ENCODE measurements at places on chromosomes 4 and X. TPM values are rescaled to one million over a fixed set of nuclear protein-coding genes. Genes with fewer than 3 reads are reported as not detected.

Gene MAB21L2
- total RNA-seq, result not detected

Gene UGT2B17
- total RNA-seq, result not detected

Gene GPM6B
- total RNA-seq, result 5.2 TPM

Gene SSX3
- total RNA-seq, result not detected

Gene NAP1L3
- 0.67 TPM for total RNA-seq

Gene MND1
- 1.2 TPM for total RNA-seq

Gene STARD8
- 24.6 TPM for total RNA-seq

Gene ZNF711
- 0.49 TPM for total RNA-seq

Gene TEC
- 6.4 TPM for total RNA-seq

Gene STBD1
- total RNA-seq, result 4.2 TPM

Gene SMIM31
- total RNA-seq, result not detected

Gene MAOB
- 1.0 TPM for total RNA-seq

Gene MPP1
- total RNA-seq, result 51.4 TPM

Gene NXF2B
- not detected for total RNA-seq

Gene BMPR1B
- 7.7 TPM for total RNA-seq

Gene MAP7D2
- 0.46 TPM for total RNA-seq

Gene GALNTL6
- 18.9 TPM for total RNA-seq

Gene POU3F4
- not detected for total RNA-seq

Gene F8A3
- 10.2 TPM for total RNA-seq

Gene RTL5
- 5.1 TPM for total RNA-seq

Gene G6PD
- total RNA-seq, result 105 TPM

Gene EVC2
- total RNA-seq, result 4.0 TPM

Gene FAAH2
- 8.2 TPM for total RNA-seq

Gene IQSEC2
- 25.3 TPM for total RNA-seq

Gene DGKK
- total RNA-seq, result not detected

Gene KCTD8
- total RNA-seq, result not detected

Gene VCX2
- total RNA-seq, result not detected

Gene ETDB
- total RNA-seq, result not detected

Gene PNMA6E
- total RNA-seq, result not detected

Gene PAGE5
- total RNA-seq, result not detected

Gene DSPP
- not detected for total RNA-seq

Gene BBS7
- 9.4 TPM for total RNA-seq

Gene FGF5
- not detected for total RNA-seq

Gene KLHL4
- total RNA-seq, result under 0.01 TPM

Gene NKX3-2
- total RNA-seq, result 0.49 TPM

Gene ASMT
- not detected for total RNA-seq

Gene SCD5
- 17.8 TPM for total RNA-seq

Gene FGG
- total RNA-seq, result 255 TPM

Gene NKX6-1
- total RNA-seq, result 0.11 TPM

Gene WDR13
- 71.2 TPM for total RNA-seq

Gene NEUROG2
- total RNA-seq, result not detected

Gene ODAPH
- not detected for total RNA-seq

Gene UGT8
- total RNA-seq, result 2.0 TPM

Gene JADE3
- 8.2 TPM for total RNA-seq

Gene LRRC66
- total RNA-seq, result not detected

Gene PAGE2B
- total RNA-seq, result not detected

Gene VEGFD
- total RNA-seq, result 5.3 TPM

Gene ARHGAP6
- 16.6 TPM for total RNA-seq

Gene WDFY3
- 159 TPM for total RNA-seq

Data from upper lobe of left lung (tissue), 6 donors.